ENCODE measurements at places on chromosomes 7 and 10.
A peak's percentile ranks its signal among the peaks of the same experiment; 100 is the strongest.

DNA sequence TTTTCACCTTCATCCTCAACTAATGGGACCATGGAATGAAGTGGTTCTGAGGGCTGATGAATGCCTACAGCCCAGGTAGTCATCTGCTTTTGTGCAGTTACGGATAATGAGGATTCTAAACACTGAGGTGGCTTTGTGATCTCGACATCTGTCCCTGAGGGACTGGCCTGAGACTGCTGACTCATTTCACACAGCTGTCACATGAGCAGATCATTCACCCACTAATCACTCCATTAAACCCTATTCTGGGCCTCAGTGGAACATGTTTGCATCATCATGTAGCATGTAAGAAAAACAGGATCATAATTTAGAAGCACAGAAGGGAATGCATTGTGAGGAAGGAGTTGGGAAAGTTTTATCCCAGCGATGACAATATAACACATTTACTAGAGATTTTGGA, 79.4 kb upstream of the FEZF1 start:
- no peak for DNase-seq

DNA sequence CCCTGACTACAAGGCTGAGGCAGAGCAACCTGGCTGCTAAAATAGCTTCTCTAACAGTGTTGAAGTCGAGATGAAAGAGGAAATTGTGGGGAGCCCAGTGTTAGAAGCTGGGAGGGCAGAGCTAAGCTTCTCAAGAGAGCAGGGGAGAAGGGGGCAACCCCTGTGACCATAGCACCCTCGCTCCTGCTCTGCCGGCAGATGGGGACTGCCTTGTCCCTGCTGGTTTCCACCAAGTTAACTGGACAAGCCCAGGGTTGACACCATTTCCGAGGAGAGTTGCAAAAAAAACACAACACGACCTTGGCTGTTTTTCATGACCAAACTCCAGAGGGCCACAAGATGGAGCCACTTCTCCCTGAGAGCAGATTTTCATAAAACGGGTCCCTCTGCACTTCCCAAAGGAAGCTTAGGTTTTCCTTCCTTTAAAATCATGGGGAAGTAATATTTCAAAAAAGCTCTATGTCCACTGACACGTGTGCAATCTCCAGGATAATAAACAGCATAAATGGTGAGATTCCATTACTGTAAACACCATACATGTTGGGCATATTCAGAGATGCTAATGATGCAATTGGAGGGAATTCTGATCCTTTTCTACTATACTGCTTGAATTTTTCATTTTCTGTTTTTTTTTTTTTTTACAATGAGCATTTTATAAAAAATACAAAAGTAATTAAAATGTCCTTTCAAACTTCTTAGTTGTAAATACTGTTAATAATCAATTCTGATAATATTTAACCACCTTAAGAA, 140.4 kb downstream of the PIP4K2A start:
- DNase-seq: no peak

GRCh38 chr10:93991596-93992284, 2.0 kb upstream of the PLCE1 start:
- peak; percentile 13 for DNase-seq

DNA sequence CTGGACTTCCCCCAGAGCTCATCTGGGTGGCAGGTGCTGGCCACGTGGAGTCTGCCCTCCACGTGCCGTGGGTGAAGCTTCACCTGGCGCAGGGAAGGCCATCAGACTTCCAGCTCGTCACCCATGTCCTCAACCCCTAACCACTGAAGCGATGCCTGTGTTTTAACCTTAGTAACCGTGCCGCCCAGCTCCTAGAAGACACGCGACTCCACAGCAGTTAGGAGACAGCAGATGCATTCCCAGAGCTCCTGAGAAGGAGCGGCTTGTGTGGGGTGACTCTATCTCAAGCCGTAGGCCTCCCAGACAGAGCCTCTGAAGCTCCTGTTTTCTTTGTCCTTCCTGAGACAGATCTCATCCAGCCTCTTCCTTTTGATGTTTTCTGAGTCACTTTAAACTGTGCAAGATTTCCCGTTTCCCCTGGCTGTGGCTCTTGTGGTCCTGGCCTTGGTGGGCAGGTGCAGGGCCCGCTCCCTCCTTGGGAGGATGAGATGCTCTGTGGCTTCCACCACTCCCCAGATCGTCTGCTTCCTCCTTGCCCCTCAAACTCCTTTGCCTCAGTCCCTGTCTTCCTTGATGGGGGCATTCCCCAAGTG, 41.4 kb upstream of the AP5Z1 start:
- no peak for DNase-seq

DNA sequence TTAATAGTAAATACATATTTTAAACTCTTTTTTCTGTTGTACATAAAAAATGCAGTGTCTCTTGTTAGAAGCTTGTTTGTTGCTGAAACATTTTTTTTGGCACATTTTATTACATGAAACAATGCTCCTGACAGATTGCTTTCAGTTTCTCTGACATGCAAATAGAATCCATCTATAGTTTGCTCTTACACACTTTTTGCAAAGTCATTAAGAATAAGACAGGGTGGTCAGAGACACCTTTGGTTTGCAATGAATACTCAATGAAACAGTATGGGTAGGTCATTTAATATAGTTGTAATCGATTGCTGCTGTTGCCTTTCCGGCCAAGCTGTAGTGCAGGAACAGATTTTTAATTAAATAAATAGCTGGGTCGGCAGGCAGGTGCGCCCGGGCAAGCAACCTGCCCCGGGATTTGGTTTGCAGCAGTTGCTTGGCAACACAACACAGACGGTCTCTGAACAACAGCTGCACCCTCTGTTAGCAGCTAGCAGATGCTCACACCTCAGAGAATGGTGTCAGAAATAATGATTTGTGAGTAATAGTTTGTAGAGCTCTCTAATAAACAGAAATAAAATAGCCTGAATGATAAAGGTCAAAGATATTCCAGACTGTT, 115.7 kb upstream of the CACNA2D1 start:
- DNase-seq: peak; percentile 81

DNA sequence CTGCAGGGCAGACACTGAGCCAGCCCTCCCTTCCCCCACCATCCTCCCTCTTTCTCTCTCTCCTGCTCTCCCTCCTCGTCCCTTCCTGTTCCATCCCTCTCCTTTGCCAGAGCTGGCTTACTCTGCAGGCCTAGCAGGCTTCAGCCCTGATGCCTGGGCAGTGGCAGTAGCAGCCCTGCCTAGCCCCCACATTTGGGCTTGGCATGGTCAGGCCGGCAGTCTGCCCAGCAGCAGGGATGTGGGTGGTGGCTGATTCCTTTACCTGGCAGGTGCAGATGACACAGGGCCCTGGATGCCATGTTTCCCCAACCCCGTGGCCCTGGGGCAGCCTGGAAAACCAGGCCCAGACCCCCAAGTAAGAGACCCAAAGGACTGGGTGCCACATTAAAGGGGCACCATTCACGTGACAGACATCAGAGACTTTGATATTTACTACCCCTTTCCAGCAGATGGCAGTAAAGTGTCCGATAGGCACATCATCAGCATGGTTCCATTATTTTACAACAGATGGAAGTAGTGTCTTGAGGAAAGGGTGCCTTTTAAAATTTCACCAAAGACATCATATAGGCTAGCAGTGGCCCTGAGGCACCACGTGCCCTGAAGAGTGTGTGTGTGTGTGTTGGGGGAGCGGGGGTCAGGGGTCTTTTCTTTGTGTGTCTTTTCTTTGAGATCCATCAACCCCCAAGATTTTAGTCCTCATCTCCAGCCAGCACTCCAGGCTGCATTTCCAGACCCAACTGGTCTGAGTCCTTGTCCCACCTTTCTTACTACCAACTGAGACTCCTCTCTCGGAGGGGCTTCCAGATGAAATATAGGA, 5.9 kb downstream of the KCP start:
- peak; percentile 36 for DNase-seq

GRCh38 chr10:62735464-62736167, 68.9 kb upstream of the ADO start:
- DNase-seq: no peak

- DNase-seq: no peak
Observed at GRCh38 chr7:132250480-132251326, 325.6 kb downstream of the PLXNA4 start.

Data from NCI-H526 treated with DMSO at 0.1 percent for 48 hours (cell line).